ENCODE measurements at places on chromosomes 12 and 14. TPM values are rescaled to one million over a fixed set of nuclear protein-coding genes. Genes with fewer than 3 reads are reported as not detected.

The CLEC4C gene
- total RNA-seq: not detected

The ADAM21 gene
- 0.80 TPM for total RNA-seq

The CACNA1C gene
- not detected for total RNA-seq

The TAS2R9 gene
- total RNA-seq: not detected

The POTEG gene
- total RNA-seq: 0.12 TPM

The KCNK13 gene
- 0.17 TPM for total RNA-seq

The MIP gene
- total RNA-seq: not detected

The VSX2 gene
- total RNA-seq: not detected

The RALGAPA1 gene
- 24.0 TPM for total RNA-seq
